ENCODE measurements at places on chromosomes 3 and 15.

DNA sequence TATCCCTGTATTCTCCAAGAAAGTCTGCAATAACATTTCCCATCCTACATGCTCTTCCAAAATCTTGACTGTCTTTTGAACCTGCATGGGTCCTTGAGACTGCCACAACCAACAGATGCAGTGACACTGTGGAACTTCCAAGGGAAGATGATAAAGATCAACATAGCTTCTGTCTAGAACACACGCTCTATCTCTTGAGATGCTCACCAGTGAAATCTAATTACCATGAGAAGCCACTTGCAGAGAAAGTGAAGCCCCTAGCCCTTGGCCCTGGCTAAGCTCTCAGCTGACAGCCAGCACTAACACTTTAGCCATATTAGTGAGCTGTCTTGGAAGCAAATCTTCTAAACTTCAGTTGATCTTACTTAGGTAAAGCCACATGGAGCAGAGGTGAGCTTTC, 36.6 kb downstream of the EOMES start:
- no peak for DNase-seq

DNA sequence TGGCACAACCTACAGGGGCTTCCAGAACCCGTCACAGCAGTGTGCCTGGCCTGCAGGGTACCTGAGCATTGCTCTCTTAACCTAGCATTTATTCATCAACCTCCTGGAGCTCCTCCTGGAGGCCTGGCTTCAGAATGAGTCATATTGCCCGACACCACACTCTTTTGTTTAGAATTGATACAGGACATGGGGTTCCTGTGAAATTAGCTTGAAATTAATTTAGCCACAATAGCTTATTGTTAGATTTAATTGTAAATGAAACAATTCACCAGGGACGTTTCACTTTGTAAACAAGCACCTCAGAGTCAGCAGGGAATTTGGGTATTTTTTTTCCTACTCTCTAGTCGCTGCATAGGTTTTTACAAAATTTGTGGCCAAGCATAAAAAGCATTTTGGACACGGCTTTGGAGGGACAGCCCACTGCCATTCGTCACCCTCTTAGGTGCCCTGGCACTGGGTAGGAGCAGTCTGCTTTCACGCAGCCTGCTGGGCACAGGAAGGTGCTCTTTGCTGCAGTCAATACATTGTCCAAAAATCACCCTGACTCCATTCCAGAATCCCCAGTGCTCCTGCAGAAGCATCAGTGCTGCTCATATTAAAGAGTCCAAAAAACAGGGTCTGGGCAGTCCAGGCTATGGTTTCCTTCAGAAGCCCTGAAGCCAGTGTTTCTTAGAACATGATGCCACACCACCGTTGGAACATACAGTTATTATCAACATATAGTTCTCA, 60.8 kb upstream of the MEF2A start:
- no peak for DNase-seq

DNA sequence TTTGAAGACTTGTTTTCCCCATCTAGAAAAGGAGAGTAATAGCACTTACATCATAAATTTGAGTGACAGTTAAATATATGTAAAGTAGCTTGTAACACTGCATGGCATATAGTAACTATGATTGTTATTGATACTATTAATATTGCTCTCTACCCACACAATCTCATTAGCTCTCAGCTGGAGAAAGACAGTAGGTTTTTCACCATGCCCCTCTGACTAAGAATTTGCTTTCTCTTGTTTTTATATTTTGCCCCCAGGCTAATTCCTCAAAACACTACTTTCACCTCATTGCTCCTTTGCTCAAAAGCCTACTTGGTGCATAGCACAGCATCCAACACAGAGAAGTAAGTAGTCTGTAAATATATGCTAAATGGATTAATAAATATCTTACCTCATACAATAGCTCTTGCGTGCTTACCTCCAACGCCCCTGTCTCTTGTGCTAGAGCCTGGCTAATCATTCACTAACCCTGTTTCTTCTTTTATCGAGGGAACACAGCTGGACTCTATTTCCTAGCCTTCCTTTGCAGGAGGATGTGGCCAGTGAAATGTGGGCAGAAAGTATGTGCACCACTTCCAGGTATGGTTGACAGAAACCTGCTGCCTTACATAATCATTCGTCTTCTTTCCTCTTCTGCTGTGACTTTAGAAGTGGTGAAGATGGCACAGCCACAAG, 190.0 kb downstream of the PLCH1 start:
- peak; percentile 89 for DNase-seq

DNA sequence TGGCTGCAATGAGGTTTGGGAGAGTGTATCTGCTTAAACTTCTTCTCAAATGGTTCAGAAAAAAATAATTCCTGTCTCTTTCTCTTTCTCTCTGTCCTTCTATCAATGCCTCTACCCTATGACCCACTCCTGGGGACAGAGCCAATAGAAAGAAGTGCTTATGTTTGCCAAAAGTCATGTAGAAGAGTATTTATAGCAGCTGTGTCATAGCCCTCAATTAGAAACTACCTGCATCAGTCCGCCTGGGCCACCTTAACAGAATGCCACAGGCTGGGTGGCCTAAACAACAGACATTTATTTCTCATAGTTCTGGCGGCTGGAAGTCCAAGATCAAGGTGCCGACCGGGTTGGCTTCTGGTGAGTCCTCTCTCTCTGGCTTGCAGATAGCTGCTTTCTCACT, 92.5 kb downstream of the HMG20A start:
- DNase-seq, result no peak

DNA sequence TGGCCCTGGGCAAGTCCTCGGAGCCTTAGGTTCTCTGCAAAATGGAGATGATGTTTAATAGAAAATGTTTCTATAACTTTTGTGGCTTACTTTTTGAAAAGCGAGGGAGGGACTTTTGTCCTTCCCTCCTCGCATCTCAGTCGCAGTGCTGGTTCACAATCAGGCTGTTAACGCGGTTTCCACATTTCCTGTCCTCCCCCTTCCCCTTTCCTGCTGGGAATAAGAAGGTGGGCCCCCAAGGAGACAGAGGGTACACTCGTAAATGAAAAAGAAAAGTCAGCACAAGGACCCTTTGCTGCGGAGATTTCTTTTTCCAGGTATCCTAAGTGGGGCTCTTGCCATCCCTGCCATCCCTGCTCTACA, 29.5 kb downstream of the ARHGAP31 start:
- peak; percentile 10 for DNase-seq

DNA sequence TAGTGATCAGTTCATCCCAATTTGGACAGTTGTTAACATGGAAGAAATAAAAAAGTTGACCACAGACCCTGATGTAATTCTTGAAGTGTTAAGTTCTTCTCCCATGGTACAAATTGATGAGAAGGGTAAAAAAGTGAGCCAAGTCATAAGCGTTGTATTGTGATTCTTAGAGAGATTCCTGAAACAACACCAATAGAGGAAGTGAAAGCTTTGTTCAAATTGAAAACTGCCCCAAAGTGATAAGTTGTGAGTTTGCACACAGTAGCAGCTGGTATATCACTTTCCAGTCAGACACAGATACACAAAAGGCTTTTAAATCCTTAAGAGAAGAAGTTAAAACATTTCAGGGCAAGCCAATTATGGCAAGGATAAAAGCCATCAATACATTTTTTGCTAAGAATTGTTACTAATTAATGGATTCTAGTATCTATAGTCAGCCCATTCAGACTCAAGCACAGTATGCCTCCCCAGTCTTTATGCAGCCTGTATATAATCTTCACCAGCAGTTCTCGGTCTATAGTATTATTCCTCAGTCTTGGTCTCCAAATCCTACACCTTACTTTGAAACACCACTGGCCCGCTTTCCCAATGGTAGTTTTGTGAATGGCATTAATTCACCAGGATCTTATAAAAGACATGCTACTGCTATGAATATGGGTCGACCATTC, 38.2 kb downstream of the CDIN1 start:
- no peak for DNase-seq

GRCh38 chr3:128484404-128485281, 8.4 kb downstream of the GATA2 start:
- DNase-seq, result no peak

DNA sequence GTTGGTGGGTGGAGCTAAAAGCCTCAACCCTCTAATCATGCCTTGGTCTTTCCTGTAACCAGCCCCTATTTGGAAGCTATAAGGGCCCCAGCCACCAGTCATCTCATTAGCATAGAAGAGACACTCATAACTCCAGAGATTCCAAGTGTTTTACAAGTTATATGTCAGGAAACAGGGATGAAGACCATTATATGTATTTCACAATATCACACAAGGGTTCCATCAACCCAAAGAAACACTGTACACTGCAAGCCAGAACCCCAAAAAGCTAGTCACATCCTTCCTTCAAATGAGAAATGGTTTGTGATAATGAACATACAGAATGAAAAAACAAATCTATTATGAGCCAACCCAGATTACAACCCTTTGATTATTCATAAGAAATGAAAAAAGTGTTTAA, 175.7 kb downstream of the PDE8A start:
- no peak for DNase-seq

DNA sequence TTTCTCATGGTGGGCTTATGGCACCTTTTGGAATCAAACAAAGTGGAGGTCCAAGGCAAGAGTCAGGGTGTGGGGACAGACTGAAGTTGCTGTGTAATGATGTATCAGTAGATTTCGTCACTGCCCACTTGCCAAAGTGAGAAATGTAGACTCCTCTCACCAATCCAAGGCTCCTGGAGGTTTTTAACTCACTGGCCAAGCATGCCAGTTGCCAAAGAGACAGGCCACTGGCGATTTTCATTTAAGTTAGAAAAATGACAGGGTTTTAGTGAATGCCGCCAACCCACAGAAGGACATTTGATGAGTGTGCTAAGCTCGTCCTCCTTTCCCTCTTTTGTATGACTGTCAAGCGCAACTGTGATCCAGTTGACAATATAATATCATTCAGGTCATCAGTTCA, 209.2 kb downstream of the FEZF2 start:
- DNase-seq, result no peak

GRCh38 chr3:161558236-161558635, 61.6 kb downstream of the OTOL1 start:
- DNase-seq, result no peak

DNA sequence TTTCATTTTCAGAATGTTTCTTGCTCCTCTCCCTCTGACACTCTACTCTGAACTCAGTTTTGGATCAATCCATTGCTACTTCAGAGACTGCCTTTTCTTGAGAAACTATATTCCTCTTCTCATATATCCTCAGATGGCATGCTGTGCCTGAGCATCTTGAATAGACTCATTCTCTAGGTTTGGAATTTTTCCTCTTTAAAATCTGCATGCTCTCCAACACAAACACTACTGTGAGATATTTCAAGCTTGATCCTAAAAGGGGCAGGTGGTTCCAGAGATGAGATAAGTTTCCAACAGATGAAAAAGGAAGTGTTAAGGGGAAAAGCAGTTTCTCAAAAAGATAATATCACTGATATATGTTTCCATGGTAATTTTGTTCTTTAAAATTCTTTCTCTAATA, 742.2 kb upstream of the EPHA6 start:
- no peak for DNase-seq

DNA sequence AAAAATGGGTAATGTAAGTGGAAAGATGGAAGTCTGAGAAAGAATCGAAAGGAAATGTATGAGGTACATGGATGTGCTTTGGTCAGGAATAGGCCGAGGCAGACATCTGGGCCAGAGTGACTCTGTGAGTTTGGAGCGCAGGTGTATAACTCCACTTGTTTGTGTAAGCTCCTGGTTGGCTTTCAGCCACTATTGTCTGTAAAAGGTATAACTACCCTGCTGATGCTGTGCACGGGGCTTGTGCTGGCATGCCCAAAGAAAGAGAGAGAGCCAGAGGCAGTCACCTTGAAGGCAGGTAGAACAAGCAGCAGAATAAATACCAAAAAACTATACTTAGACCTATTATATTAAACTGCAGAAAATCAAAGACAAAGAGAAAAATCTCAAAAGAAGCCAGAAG, 32.7 kb upstream of the CD96 start:
- no peak for DNase-seq

DNA sequence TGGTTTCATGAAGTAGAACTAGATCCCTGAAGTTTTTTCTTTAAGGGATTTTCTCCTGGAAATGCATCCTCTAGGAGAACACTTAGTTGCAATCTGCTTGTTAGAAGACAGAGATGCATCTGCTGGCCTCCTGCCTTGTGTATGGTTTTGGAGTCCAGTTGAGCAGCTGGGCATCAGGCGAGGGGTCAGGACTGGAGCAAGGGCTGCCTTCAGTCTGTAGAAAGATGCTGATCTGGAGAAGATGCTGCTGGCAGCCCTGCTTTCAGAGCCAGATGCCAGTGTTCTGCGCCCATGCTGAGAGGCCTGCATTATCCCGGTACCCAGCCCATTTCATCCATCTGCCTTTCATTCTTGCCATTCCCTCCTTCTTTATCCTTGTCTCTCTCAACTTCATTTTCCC, 77.4 kb downstream of the CHCHD6 start:
- DNase-seq, result no peak

DNA sequence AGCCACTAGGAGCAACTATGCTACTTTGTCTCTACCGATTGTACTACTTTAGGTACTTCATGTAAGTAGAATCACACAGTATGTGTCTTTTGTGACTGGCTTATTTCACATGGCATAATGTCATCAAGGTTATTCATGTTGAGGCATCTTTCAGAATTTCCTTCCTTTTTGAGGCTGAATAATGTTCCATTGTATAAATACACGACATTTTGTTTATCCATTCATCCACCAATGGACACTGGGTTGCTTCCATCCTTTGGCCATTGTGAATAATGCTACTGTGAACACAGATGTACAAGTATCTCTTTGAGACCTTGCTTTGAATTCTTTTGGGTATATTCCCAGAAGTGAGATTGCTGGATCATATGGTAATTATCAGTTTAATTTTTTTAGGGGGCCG, 29.2 kb downstream of the MYO5A start:
- no peak for DNase-seq

DNA sequence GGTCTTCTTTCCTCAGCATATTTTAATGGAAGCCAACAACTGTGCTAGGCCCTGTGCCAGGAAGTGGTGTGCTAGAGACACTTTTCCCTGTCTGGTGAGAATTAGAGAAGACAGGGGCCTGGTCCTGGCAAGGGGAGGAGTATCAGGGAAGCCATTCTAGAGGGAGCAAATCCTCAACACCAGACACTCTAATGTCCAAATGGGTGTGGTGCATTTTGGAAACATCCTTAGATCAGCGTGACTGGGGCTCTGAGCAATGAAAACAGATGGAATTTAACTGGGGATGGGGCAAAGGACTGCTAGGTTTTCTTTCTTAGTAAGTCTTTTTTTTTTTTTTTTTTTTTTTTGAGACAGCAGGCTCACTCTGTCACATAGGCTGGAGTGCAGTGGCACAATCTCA, 7.7 kb upstream of the VPS18 start:
- DNase-seq, result no peak

GRCh38 chr15:71549091-71549490, 261.3 kb upstream of the NR2E3 start:
- no peak for DNase-seq

DNA sequence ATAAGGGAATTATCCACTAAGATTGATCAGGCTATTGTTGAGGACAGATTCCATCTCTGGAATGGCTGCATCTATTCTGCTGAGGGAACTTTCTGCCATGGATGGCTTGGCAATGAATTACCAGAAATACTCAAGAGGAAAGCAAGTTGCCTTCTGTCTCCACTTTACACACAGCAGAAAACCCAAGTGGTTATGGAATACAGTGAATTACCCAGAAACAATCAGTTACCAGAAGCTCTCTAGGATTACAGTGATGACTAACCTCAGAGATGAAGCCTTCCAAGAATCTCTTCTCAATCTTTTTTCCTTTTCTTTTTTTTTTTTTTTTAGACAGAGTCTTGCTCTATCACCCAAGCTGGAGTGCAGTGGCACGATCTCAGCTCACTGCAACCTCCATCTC, 183.3 kb downstream of the WDR76 start:
- DNase-seq, result no peak
